NCI-H2227 treated with DMSO at 0.1 percent for 48 hours (cell line): ENCODE measurements at places on chromosomes 3 and 15.

DNA sequence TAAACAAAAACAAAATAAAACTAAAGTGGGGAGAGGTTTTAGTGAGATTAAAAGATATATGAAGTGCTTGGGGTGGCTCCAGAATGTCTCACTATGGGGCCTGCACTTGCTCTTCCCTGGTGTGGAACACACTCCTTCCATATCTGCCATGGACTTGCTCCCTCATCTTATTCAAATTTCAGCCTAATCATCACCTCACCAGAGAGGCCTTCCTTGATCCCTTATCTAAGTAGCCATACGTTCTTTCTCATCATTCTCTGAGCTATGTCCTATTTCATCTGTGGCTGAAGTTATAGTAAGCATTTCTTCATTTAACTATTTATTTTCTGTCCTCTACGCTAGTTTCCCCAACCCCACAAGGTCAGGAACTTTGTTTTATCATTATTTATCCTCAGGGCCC is 511.7 kb downstream of the NTRK3 start:
- no peak for DNase-seq

DNA sequence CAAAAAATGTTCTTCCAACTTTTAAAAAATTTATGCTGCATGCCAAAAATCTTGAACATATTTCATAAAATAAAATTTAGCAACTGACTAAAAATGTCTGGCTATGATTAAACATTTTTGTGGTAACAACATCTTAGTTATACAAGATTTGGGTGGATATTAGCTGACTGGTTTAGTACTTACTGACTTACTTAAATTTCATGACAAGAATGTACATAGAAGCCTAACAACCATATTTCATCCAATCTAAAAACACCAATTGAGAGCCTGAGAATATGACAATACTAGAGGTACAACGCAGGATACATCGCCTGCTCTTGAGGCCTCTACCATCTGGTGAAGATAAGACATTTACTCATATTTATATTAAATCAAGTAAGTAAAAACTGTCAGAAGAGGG is 34.6 kb downstream of the GNB4 start:
- DNase-seq, result no peak

GRCh38 chr3:193620650-193621049 is 27.6 kb downstream of the OPA1 start:
- no peak for DNase-seq

GRCh38 chr3:144181062-144181461 is 209.4 kb downstream of the DIPK2A start:
- no peak for DNase-seq

GRCh38 chr3:134536781-134537180 is 50.9 kb downstream of the CEP63 start:
- no peak for DNase-seq

DNA sequence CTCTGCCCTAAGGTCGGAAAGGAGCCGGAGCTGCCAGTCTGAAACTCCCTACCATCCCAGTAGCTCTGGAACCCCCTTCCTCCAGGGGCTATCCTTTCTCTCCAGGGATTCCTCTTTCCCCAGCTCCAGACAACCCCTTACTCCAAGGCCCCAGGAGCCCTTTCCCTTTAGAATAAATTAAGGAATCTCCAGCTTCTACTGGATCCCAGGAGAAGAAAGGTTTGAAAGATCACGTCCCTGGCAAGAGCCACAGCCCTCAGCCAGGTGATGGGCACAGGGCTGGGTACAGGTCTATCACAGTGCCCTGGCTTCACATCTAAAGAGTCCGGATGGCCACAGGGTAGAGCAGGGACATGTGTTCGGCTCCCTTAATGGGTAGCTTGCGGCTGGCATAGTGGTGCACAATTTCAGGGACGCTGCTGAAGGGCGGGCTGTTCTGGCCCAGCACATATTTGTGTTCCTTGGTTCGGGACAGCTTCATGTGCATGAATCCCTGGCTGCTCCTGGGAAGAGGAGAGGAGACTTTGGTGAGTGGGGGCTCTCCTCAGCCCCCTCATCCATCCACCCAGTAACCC is 20.0 kb downstream of the SHF start:
- DNase-seq, result no peak

DNA sequence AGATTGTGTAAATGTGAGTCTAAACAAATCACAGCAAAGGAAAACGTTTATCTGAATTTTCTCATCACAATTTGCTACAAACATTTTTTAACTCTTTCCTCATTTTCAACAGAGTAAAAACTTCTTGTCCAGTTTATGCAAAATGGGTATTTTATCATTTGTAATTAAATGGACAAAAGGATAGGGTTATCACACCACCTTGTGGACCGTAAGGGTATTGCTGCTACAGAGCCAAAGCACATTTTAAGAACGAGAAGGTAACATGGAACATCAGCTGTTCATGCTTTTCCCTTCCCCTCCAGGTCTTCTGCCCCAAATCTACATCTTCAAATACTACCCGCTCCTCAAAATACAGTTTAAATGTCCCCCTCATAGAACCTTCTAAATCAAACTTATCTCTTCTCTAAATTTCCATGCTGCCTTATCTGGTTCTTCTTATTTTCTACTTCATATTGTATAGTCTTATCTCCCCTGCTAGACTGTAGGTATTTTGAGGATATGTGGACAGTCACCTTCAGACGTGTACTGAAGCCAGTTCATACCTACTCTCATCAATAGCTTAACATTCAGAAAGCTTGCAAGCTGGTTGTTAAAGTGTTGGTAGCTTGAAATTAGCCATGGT is 12.8 kb upstream of the SETMAR start:
- no peak for DNase-seq

- DNase-seq, result no peak
Observed at GRCh38 chr3:45021524-45022297, 4.4 kb upstream of the CLEC3B start.

GRCh38 chr3:165753560-165753959 is 83.7 kb downstream of the BCHE start:
- no peak for DNase-seq

- no peak for DNase-seq
Observed at GRCh38 chr3:188972310-188972709, 199.5 kb upstream of the TPRG1 start.

DNA sequence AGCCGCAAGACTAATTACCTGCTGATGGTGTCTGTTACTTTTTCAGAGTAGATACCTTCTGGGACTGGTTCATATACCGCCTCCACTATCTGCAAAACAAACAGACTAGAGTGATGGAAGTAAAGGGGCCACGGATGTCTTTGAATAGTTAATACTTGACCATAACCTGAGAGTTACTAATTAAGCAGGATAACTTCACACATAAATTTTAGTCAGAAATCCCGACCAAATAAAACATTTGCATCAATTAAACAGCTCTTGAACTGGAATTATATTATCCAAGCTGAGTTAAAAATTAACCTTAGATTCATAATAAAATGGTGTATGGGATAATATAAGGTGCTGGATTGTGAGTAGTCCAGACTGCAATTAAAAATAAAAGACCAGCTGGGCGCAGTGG is 167.7 kb downstream of the NEK10 start:
- no peak for DNase-seq

GRCh38 chr3:181103605-181104004 is 114.1 kb upstream of the DNAJC19 start:
- peak; percentile 56 for DNase-seq

GRCh38 chr3:101847328-101847727 is 2.0 kb upstream of the NFKBIZ start:
- no peak for DNase-seq

- no peak for DNase-seq
Observed at GRCh38 chr3:10119376-10119775, 3.9 kb downstream of the BRK1 start.

DNA sequence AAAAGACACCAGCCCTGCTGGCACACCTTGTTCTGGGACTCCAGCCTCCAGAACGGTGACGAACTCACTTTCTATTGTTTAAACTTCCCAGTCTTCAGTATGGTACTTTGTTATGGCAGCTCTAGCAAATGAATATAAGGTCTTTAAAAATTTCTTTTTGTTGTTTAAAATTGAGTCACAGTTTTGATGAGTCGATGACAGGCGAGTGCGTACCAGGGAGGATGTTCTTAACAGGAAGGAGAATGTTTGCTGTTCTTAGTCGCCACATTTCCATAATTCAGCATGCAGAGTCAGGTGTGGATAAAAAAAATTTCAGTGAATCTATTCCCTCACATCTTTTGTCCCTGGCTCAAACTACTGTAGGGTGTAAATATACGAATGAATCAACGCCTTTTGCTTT is 12.4 kb downstream of the DNASE1L3 start:
- DNase-seq, result no peak

DNA sequence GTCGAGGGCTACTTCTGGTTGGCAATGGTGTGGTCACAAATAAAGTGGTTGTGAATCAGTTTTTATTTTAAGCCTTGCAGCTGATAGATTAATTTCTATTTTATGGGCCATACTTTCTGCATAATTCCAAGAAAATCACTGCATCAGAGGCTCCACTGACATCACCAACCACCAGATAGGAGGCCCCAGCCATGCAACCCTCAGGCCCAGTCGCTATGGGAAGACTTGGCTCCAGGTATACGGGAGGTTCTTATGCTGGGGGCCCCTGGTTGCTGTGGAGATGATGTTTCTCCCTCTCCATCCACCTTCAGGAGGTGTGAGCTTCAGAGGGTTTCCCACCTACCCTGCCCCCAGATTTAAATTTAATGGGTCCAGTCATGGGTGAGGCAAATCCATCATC is 57.4 kb downstream of the ISG20 start:
- no peak for DNase-seq

GRCh38 chr15:68411735-68412134 is 20.2 kb downstream of the ITGA11 start:
- no peak for DNase-seq

GRCh38 chr15:58724466-58724865 is 25.0 kb downstream of the ADAM10 start:
- no peak for DNase-seq

- peak; percentile 36 for DNase-seq
Observed at GRCh38 chr3:42010530-42010929, 48.6 kb upstream of the ULK4 start.

DNA sequence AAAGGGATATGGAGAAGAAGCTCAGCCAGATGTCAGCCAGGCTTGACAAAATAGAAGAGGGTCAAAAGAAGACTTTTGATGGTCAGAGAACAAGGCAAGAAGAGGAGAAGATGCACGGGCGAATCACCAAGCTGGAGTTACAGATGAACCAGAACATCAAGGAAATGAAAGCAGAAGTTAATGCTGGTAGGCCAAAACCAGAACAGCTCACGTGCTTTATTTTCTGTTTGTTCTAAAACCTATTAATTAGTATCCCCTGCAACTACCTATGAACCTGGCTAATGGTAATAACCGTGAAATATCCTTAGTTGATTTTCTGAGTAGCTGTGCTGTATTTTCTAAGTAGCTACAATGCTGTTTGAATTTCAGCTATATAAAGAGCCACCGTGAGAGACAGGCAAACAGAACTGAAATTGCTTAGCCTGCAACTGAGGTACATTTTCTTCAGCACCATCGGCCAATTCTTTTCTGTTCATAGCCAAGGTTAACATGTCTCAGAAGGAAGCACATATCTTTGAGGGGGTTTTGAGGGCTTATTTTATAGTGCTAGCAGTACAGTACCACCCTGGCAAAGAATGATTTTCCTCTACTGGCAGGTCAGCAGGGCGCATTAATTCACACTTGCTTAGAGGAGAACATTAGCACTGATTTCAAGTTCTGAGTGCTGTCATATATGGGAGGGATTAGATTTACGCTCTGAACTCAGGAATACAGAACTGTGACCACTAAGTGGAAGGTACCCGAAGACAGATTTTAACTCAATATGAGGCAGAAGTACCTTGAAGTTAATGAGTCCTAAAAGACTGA is 78.9 kb downstream of the FAM81A start:
- DNase-seq, result no peak

DNA sequence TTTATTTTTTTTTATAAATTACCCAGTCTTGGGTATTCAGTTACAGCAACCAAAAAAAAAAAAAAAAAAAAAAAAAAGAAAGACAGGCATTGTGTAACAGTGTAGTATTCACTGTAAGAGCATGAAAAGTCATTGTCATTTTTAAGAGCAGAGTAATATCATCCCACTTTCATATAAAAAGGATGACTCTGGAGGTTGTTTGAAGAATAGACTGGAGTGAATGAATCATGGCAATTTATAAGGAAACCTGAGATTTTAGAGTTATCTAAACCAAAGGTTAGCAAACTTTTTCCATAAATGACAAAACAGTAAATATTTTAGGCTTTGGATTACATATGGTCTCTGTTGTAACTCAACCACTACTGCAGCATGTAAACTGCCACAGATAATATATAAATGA is 794.9 kb downstream of the NTRK3 start:
- DNase-seq, result no peak

- no peak for DNase-seq
Observed at GRCh38 chr15:82995076-82995475, 9.1 kb downstream of the RAMAC start.

GRCh38 chr15:66733976-66734375 is 31.9 kb downstream of the SMAD6 start:
- no peak for DNase-seq
